ENCODE measurements at places on chromosomes 12 and 14.
A peak's percentile ranks its signal among the peaks of the same experiment; 100 is the strongest.

DNA sequence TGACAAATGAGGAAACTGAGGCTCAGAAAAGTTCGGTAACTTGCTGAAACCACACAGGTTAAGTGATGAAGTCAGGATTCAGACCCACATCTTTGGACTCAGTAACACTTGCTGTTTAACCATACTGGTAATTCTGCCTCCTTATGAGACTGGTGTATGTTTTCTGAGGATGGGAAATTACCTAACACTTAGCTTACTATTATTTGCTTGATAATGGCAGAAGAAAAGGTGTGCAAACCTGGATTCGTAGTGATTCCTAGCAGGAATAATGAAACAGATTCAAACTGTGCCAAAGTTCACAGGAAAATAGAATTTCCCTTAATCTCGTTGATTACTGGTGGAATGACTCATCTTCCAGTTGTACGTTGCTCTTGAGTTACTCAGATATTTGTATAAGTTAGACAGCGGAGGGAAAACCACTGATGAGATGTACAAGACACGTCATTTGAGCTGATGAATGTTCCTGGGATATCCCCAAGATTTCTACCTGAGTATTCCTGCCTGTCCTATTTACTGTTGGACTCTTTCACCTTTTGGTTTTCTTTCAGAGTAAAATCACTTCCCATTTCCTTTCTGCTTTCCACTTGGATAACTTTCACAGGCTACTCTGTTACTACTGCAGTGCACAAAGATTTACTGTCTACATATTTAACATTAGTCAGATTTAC lies 37.5 kb downstream of the PRORP start:
- DNase-seq: no peak

GRCh38 chr12:70185301-70185700 lies 57.9 kb upstream of the CNOT2 start:
- DNase-seq: no peak

GRCh38 chr14:53701108-53701875 lies 255.3 kb downstream of the BMP4 start:
- DNase-seq: no peak

- no peak for DNase-seq
These were observed 168.1 kb downstream of the BCAT1 start for GRCh38 chr12:24780697-24781368.

- no peak for DNase-seq
These were observed 159.9 kb downstream of the DUSP6 start for GRCh38 chr12:89192429-89192828.

GRCh38 chr14:92494512-92494911 lies 19.1 kb upstream of the RIN3 start:
- no peak for DNase-seq

- DNase-seq: no peak
These were observed 39.1 kb downstream of the FGD6 start for GRCh38 chr12:95178136-95178535.

- no peak for DNase-seq
These were observed 109.0 kb downstream of the CHST11 start for GRCh38 chr12:104565606-104566243.

- peak; percentile 59 for DNase-seq
These were observed 6.4 kb downstream of the STX2 start for GRCh38 chr12:130832561-130833209.

Data from substantia nigra (tissue), 51 donors.